ENCODE measurements at places on chromosomes 16 and 17. TPM values are rescaled to one million over a fixed set of nuclear protein-coding genes. Genes with fewer than 3 reads are reported as not detected.

The TBC1D3H gene
- total RNA-seq = 6.8 TPM

The OTOP3 gene
- total RNA-seq = 0.12 TPM

The MYL11 gene
- total RNA-seq = 2.5 TPM

The KRTAP3-2 gene
- not detected for total RNA-seq

The OR2C1 gene
- total RNA-seq = 0.39 TPM

The HOXB7 gene
- 3.2 TPM for total RNA-seq

The STH gene
- total RNA-seq = not detected

The HAP1 gene
- 5.3 TPM for total RNA-seq

The TXNL4B gene
- total RNA-seq = 37.9 TPM

The FBXL16 gene
- total RNA-seq = 15.8 TPM

The TPSAB1 gene
- 11.7 TPM for total RNA-seq

The AXIN1 gene
- 30.6 TPM for total RNA-seq

The TBX6 gene
- total RNA-seq = 2.9 TPM

The HS3ST6 gene
- total RNA-seq = 0.94 TPM

The APOBR gene
- total RNA-seq = 2.1 TPM

The HS3ST3A1 gene
- 5.9 TPM for total RNA-seq

The NT5M gene
- total RNA-seq = 33.5 TPM

The FN3K gene
- total RNA-seq = 31.7 TPM

The KCNAB3 gene
- 4.3 TPM for total RNA-seq

The DPEP3 gene
- 138 TPM for total RNA-seq

The MARVELD3 gene
- total RNA-seq = 1.6 TPM

The DLX3 gene
- total RNA-seq = 1.5 TPM

All from testis (tissue), 5 donors.